Glutamatergic neuron (in vitro differentiated cells): ENCODE measurements at places on chromosomes 5 and 9. TPM values are rescaled to one million over a fixed set of nuclear protein-coding genes. Genes with fewer than 3 reads are reported as not detected.

DNA sequence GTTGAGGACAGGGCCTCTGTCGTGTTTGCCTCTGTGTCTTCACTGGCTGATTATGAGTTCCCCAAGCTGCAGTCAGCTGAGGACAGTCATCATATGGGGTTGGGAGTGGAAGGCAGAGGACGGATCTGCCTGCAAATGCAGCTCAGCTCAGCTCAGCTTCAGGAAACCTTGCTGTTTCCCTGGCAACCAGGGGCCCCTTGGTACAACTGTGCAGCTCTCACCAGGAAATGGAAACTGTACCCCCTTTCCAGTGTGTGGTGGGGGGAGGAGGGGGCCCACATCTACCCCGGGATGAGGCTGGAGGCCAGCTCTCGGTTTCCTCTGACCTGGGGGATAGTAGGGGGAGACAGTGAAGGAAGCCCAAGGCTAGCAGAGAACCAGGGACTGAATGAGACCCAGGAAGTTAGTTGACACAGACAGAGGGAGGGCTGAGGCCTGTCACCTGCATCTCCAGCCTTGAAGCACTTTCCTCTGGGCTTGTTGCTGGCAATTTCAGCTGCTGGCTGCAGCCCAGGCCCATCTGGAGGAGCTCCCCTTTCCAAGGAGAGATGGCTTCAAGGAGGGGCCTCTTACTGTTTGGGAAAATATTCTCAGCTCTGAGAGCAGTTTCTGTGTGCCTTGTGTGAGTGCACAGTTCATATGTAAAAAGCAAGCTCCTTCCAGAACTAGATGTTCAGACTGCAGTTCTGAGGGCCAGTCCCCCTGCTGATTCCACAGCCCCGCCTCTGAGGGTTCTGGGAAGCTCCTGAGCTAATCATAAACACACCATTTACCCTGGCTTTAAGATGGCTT, 6.9 kb downstream of the ANXA6 start:
- H3K27me3 ChIP-seq, result peaks cover 2% of the 10 kb centered on the region
- peak overlapping the region; percentile 12 for H3K27ac ChIP-seq
- H3K36me3 ChIP-seq, result peaks cover 6% of the 10 kb centered on the region
- peak overlapping the region; percentile 13 for H3K4me3 ChIP-seq
- no peak for DNase-seq

GRCh38 chr9:134485653-134486052, 155.9 kb upstream of the COL5A1 start:
- H3K4me3 ChIP-seq, result no peak overlapping the region
- H3K36me3 ChIP-seq, result no peaks in the 10 kb centered on the region
- H3K4me1 ChIP-seq, result peaks cover 11% of the 10 kb centered on the region

- no peak overlapping the region for H3K27ac ChIP-seq
- H3K4me3 ChIP-seq, result no peak overlapping the region
- H3K36me3 ChIP-seq, result peaks cover 8% of the 10 kb centered on the region
- no peaks in the 10 kb centered on the region for H3K27me3 ChIP-seq
- no peaks in the 10 kb centered on the region for H3K4me1 ChIP-seq
Measured at GRCh38 chr5:43753069-43753468, 150.1 kb downstream of the NNT start.

SOWAHA gene
- total RNA-seq, result 0.12 TPM

ATP10B gene
- not detected for total RNA-seq

MED10 gene
- total RNA-seq, result 28.4 TPM

MAP3K1 gene
- total RNA-seq, result 10.1 TPM
